Esophagus mucosa (tissue), 1 donor: ENCODE measurements at places on chromosomes 7 and 10. TPM values are rescaled to one million over a fixed set of nuclear protein-coding genes. Genes with fewer than 3 reads are reported as not detected.

The CNNM1 gene
- total RNA-seq = 0.36 TPM

The GPC2 gene
- 0.20 TPM for total RNA-seq

The AZGP1 gene
- total RNA-seq = 10.8 TPM

The C10orf62 gene
- 0.16 TPM for total RNA-seq

The PAX4 gene
- not detected for total RNA-seq

The PRTFDC1 gene
- total RNA-seq = 2.1 TPM

The SORCS3 gene
- total RNA-seq = not detected

The ZMIZ2 gene
- 34.0 TPM for total RNA-seq

The PALD1 gene
- total RNA-seq = 4.6 TPM

The TRIM50 gene
- total RNA-seq = not detected

The TMEM270 gene
- total RNA-seq = not detected

The SPDYE2 gene
- not detected for total RNA-seq

DNA sequence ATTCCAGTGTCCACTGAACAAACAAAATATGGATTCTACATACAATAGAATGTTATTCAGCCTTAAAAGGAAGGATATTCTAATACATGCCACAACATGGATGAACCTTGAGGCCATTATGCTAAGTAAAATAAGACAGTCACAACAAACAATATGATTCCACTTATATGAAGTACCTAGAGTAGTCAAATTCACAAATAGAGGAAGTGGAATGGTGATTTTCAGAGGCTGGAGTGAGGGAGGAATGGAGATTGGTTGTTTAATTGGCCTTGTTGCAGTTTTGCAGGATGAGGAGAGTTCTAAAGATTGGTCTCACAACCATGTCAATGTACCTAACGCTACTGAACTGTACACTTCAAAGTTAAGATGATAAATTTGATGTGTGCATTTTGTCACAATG lies 119.6 kb downstream of the CHN2 start:
- ATAC-seq = no peak

GRCh38 chr10:97083228-97083829 lies 102.4 kb downstream of the SLIT1 start:
- ATAC-seq = no peak

GRCh38 chr10:100327007-100327717 lies 2.9 kb downstream of the PKD2L1 start:
- peak; percentile 94 for ATAC-seq

- no peak for ATAC-seq
Measured at GRCh38 chr10:48490946-48491345, 113.9 kb downstream of the ARHGAP22 start.

GRCh38 chr7:33959676-33960075 lies 54.3 kb downstream of the BMPER start:
- no peak for ATAC-seq

DNA sequence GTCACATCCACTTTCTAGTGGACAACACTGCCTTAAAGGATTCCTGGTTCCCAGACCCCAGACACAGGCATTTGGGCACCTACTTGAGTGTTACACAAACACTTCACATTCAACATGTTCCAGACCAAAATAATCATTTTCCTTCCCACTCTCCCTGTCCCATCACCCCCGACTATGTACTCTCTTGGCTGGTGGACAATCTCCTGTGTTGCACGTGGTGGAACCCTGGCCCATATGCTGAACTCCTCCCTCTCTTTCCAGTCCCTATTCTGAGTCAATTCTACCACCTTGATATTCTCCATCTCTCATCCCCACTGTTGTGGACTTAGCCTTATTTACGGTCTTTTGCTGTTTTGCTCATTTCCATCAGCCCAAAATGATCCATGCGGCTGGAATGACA lies 8.3 kb upstream of the SEPHS1 start:
- no peak for ATAC-seq

DNA sequence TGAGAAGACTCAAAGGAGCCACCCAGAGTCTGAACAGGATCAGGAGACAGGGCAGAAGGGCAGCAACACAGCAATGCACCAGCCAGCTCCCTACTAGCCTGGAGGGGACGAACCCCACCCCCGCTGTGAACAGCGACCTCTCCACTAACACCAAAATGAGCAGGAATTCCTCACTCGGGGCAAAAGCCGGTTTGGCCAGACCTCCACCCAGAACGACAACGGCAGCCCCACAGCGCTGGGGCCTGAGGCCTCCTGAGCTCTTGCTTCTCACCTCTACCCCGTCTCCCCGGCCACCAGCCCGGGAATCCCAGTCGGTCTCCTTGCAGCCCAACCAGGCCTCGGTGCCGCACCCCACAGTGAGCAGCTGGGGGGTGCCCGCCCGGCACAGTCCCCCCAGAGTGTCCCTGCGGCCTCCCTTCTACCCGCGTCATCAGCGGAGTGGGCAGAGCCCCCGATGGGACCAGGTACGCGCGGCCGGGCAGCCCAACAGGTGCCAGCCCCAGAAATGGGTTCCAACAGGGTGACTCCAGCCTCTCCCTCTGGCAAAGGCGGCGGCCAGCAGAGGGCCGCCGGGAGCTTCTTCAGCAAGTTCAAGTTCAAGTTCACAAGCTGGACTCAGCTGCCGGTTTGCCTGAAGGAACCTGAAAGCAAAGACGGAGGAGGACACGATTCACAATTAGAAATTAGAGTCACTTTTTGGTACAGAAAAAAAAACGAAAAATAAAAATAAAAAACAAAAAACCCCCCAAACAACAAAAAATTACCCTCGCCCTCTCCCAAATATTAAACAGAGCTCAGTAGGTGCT lies 129.0 kb downstream of the MARCHF5 start:
- peak; percentile 28 for ATAC-seq

DNA sequence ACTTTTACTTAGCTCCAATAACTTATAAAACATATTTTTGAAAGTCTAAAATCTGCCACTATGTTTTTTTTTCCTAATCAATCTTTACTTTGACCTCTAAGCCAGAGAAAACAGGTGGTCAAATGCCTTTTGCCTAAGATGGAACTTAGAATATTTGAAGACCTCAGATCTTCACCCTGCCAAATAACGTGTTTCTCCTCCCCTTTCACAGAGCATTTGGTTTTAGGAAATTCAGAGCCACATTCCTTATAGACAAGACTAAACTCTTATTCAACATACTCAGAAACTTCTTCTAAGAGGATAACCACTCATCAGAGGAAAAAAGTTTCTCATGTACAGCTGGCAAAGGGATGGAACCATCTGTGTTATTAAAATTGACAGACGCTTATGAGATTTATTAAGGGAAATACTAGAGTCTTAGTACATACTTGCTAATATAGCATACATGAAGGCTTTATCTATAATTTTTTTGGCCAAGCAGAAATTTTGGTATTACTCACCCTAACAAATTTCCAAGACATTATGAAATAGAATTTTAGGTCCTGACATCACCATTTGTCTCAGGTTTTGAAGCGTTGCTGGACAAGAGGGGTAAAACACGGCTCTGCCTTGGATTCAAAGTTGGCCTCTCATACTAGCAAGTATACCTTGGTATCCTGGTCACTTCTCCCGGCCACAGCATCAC lies 2.6 kb upstream of the EGFR start:
- ATAC-seq = no peak

GRCh38 chr10:28432210-28432676 lies 100.7 kb upstream of the WAC start:
- peak; percentile 69 for ATAC-seq

- ATAC-seq = peak; percentile 67
Measured at GRCh38 chr7:116653646-116654045, 18.4 kb upstream of the MET start.

DNA sequence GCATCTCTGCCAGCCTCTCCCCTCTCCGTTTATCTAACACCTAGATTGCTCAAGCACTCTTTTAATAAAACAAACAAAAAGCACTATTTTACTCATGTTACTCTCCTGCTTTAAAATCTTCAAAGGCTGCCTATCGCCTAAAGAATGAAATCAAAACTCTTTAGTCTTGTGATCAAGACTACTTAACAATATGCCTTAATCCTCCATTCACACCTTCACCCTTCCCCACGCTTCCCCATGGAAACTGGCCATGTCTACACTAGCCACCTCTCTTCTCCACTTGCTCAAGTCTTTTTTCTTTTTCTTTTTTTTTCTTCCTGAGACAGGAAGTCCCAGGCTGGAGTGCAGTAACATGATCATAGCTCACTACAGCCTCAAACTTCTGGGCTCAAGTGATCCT lies 47.8 kb upstream of the TMEM213 start:
- ATAC-seq = no peak

DNA sequence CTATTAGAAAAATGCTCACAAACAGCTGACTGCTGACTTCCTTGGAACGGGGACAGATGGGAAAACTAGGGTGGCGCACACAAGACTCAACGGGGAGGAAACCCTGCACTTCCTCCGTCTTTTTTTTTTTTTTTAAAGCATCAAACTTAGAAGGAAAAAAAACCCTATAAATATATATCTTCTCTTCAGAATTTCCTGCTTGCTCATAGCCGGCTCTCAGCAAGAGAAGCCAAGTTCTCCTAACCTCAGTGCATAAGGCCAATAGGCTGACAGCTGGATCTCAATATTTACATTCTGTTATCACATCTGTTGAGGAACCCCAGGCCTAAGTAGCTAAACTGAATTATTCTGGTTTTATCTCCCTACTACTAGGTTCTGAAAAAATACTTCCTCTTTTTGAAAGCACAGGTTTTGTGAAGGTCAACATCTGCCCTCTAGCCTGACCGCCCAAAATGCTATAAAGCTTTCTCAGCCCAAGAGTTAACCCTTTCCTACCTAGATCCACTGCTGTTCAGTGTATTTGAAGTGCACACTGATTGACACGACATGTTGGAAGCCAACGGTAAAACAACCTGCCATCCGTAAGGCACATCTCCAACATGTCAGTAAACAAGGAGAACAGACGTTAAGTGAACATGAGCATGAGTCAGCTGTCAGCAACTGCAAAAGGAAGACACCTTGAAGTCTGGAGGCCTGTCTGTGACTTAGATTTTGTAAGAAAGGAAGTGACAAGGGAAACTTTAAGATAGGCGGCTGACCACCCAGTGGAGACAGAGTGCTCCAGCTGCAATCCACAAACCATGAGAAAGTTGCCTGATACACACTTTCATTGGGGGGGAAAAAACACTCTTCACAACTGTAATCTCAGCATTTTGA lies 83.8 kb downstream of the EBLN1 start:
- ATAC-seq = no peak

DNA sequence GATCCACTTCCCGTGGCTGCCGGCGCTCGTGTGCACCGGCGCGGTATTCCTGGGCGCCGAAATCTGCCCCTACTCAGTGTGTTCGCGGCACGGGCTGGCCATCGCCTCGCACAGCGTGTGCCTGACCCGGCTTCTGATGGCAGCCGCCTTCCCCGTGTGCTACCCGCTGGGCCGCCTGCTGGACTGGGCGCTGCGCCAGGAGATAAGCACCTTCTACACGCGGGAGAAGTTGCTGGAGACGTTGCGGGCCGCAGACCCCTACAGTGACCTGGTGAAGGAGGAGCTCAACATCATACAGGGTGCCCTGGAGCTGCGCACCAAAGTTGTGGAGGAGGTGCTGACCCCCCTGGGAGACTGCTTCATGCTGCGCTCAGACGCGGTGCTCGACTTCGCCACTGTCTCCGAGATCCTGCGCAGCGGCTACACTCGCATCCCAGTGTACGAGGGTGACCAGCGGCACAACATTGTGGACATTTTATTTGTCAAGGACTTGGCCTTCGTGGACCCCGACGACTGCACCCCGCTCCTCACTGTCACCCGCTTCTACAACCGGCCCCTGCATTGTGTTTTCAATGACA lies 1.3 kb downstream of the CNNM1 start:
- peak; percentile 28 for ATAC-seq

GRCh38 chr7:13742126-13742525 lies 247.3 kb downstream of the ETV1 start:
- ATAC-seq = no peak

GRCh38 chr10:77898323-77899079 lies 28.1 kb downstream of the DLG5 start:
- ATAC-seq = peak; percentile 95

- peak; percentile 36 for ATAC-seq
Measured at GRCh38 chr7:24755541-24756407, 1.5 kb downstream of the GSDME start.

DNA sequence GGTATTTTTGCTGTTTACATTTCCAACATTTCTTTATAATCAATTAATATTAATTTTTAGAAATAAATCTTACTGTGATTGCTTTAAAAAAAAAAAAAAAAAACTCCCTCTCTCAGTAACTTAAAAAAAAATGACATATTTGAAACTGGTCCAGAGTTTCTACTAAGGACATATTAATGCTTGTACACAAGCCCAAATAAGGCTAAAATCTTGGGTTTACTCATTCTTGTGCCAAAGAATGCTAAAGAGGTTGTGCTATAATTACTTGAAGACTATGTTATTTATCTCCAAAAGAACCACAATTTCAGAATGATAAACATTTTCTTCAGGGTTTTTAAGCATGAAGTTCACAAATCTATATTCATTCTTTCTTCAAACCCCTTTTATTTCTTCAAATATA lies 39.4 kb upstream of the PHF14 start:
- ATAC-seq = no peak

GRCh38 chr7:27424749-27425148 lies 182.1 kb downstream of the EVX1 start:
- no peak for ATAC-seq

GRCh38 chr10:77873536-77874380 lies 52.8 kb downstream of the DLG5 start:
- peak; percentile 82 for ATAC-seq

DNA sequence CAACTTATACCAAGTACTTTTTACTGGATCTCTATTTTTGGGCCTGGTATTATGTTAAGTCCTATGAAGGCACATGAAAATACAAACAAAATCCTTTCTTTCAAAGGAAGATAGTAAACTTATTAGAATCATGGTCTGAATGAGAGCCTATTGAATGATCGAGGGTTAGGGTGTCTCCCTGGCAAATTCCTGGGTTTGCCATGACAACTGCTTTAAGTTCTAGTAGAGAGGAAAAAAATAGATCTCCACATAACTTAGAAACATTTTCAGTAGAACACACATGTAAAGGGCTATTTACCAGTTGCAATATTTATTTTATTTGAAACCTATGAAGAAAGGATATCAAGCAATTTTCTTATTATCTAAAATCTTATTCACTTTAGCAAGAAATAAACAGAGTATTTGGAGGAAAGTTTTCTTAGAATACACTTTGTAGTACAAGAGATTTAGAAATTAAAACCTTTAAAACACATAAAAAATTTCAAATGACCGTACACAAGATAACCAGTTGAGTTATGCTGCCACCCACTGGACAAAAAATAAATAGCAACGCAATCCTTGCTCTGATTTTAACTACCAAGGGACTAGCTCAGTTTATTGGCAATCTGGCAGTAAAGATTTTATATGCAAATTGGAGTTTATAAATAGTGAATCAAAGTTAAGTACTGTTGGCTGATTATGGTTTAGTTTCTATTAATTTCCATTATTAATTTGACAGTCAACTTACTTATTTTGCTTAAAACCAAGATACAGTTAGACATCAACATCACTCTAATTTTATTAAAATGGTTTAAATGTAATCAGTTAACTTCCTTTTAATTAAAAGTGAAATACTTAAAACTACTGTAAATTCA lies 33.9 kb downstream of the CACUL1 start:
- ATAC-seq = no peak

- ATAC-seq = no peak
Measured at GRCh38 chr10:36888925-36889573, 236.3 kb upstream of the ANKRD30A start.

- ATAC-seq = no peak
Measured at GRCh38 chr10:85611093-85611740, 755.4 kb downstream of the GRID1 start.

GRCh38 chr10:128068398-128069285 lies 57.6 kb downstream of the MKI67 start:
- no peak for ATAC-seq

- ATAC-seq = no peak
Measured at GRCh38 chr10:79482304-79482703, 30.0 kb upstream of the EIF5AL1 start.
